MM.1S (cell line): ENCODE measurements at places on chromosomes 2 and 18.

GRCh38 chr2:45046786-45047185 is 37.5 kb upstream of the SIX2 start:
- no peaks in the 10 kb centered on the region for H3K4me1 ChIP-seq
- no peak overlapping the region for H3K27ac ChIP-seq

GRCh38 chr18:59002974-59003594 is 136.6 kb upstream of the SEC11C start:
- H3K27me3 ChIP-seq: no peaks in the 10 kb centered on the region
- no peak overlapping the region for H3K4me3 ChIP-seq
- H3K36me3 ChIP-seq: no peaks in the 10 kb centered on the region
- no peak overlapping the region for H3K27ac ChIP-seq
- no peaks in the 10 kb centered on the region for H3K4me1 ChIP-seq

- no peak overlapping the region for H3K27ac ChIP-seq
- DNase-seq: peak; percentile 51
- H3K36me3 ChIP-seq: no peaks in the 10 kb centered on the region
- no peaks in the 10 kb centered on the region for H3K27me3 ChIP-seq
Measured at GRCh38 chr2:38115216-38116032, 39.5 kb upstream of the CYP1B1 start.

GRCh38 chr2:7133521-7133920 is 216.3 kb downstream of the RNF144A start:
- no peak for DNase-seq
- H3K4me1 ChIP-seq: no peaks in the 10 kb centered on the region
- H3K4me3 ChIP-seq: no peak overlapping the region
- no peaks in the 10 kb centered on the region for H3K36me3 ChIP-seq
- H3K27ac ChIP-seq: no peak overlapping the region
